Activated CD4-positive, alpha-beta T cell treated with anti-CD3 and anti-CD28 coated beads for 4 hours (primary cell): ENCODE measurements at places on chromosomes 1 and 21.

DNA sequence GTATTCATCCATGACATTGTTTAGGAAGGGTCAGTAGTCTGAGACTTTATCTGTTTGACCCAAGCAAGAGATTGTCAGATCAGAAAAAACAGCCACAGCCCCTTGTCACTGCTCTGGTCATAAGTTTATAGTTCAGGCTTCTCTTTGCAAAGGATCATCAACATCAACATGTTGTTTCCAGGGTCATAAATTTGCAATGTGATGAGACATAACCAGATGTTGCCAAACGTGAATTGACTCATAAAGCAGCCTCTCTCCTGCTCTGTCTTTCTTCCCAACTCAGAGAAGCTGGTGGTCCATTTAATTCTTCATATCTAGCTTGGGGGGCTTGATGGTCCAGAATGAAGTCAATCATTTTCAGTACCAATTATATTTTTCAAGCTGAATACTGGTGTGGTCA is 507.2 kb upstream of the PBX1 start:
- no peak for DNase-seq

- no peak for DNase-seq
Measured at GRCh38 chr1:54037476-54037875, 15.5 kb downstream of the TMEM59 start.

- DNase-seq = no peak
Measured at GRCh38 chr1:21344750-21345443, 54.6 kb upstream of the ECE1 start.

DNA sequence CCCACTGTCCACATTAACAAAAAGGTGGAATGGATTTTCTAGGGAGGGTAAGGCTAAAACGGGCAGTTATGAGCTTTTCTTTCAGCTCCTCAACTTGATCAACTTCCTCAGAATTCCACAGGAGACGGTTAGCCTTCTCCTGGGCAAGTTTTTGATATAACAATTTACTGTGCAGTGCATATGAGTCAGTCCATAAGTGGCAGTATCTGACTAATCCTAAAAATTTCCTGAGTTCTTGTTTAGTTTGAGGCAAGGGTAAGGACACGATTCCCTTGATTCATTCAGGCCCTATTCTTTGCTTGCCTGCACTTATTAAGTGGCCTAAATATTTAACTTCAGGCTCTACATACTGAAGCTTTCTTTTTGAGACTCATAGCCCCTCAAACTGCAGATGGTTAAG is 6.2 kb upstream of the AADACL3 start:
- no peak for DNase-seq

- DNase-seq = no peak
Measured at GRCh38 chr1:243718893-243719292, 131.2 kb downstream of the AKT3 start.

DNA sequence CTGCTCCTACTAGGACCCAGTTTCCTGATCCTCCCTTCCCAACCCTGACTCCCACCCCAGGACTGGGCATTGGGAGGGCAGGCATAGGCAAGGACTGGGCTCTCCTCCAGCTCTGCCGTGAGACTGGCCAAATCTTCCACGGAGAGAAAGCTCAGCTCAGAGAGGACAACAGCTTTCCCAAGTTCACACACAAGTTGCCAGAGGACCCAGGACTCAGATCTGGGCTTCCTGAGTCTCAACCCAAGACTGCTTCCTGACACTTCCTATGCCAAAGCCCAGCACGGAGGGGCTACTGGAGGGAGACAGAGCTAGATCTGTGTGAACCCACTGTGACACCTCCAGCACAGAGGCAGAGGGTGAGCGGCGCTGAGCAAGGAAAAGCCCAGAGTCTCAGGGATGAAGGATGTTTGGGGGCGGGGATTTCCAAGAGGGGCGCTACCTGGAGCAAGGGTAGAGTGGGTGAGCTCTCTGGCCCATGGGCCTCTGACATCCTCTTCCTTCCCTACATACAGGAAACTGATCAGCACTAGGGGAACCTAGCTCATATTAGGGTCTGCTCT is 7.1 kb downstream of the PDZK1IP1 start:
- no peak for DNase-seq

GRCh38 chr1:177495878-177496277 is 325.1 kb downstream of the BRINP2 start:
- DNase-seq = no peak

DNA sequence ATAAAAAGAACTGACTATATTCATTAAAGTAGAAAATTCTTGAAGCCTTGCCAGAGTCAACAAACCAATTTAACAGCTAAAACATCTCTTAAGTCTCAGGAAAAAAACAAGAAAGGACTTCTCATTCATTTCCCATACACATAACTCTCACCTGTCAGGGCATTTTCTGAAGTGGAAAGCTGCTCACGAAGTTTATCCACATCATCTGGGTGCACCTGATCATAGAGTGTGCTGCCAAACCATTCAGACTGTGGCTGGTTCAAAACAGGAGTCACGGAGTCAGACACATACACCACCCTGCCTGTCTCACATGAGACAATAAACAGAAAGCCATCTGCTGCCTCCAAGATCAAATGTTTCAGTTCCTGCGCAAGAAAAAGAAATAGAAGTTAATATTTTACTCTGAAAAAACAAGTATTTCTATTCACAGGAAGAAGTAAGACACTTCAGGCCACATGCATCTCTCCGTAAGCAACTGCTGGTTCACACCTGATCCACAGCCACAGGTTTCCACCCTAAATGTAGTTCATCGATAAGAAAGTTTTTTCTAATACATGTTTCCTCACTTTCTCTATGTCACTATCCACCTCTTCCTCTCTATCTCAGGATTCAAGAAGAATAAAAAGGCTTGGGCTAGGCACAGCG is 28.2 kb upstream of the CTSK start:
- DNase-seq = no peak

DNA sequence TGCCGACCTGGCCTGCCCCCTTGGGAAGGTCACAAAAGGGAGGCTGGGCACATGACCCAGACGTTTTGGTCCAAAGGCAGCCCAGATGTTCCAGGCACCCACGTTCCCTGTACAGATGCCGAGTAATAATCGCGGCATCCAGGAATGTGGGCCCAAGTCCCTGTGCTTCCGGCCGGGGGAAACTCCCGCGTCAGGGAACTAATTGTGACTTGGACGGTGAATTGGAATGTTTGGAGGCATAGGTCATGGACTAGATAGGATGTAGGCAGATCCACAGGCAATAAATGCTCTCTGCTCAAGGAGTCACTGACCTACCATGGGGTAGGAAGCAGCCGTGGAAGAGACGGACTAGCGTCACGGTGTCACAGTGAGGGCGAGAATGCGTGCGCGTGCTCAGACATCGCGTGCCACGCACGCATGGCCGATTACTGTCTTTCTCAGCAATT is 178.4 kb downstream of the DUSP10 start:
- no peak for DNase-seq
